ENCODE measurements at places on chromosomes 12 and 14.

GRCh38 chr14:55404173-55404854, 7.3 kb downstream of the ATG14 start:
- DNase-seq, result no peak

DNA sequence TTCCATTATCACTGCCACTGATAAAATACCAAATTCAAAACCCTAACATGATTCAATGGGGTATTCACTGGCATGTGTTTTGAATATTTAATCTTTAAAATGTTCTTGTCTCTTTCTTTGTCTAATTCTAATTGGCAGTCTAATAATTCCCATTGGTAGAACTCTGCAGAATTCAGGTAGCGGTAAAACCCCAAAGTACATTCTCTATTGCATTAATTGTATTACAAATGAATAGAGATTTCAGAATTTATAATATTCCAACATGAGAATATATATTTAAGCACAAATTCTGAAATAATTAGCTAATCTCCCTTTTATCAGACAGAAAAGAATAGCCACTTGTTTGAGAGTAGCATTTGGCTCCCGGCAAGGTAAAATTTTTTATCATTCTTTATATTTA, at the start of gene OR4N5:
Gene OR4N5 (plus strand): TSS at position 301 of the 400 bp plus-strand sequence. CDS start 4,916 bp downstream, outside the sequence.
- DNase-seq, result no peak

GRCh38 chr12:41466300-41466699, 278.2 kb downstream of the PDZRN4 start:
- DNase-seq, result no peak

GRCh38 chr14:60563113-60563512, 54.2 kb downstream of the SIX6 start:
- no peak for DNase-seq

DNA sequence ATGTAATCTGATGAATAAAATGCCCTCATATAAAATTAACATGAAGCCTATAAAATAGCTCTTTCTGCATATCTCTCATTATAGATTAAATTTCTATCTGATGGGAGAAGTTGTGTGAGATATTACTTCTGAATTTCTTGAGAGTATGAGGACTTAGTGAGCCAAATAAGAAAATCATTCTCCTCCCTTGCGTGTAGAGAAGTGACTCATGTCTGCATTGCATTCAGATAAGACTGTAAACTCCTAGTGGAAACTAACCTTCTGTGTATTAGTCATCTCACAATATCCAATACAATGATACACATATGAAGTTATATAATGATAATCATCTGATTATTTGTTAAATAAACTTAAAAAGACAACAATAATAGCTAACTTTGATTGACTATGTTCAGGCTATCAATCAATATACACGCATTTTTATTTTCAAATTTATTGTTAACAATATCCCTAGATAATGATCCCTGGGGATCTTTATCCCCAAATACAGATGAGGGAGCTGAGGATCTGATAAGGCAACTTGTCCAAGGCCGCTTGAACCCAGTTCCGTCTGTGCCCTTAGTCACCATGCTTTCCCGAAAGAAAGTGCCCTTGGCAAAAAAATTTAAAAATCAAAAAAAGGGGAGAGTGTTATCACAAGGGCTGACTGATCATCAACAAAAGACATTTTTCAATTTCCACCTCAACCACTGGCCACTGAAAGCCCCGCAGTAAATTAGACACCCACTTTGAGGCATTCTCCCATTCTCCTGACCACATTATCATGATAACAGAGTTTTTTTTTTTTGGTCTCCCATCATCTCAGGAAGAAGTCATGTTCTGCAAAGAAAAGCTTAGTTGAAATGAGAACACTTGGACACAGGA, 189.2 kb upstream of the RASSF8 start:
- no peak for DNase-seq

GRCh38 chr12:40010899-40011774, 94.7 kb downstream of the SLC2A13 start:
- DNase-seq, result peak; percentile 74

DNA sequence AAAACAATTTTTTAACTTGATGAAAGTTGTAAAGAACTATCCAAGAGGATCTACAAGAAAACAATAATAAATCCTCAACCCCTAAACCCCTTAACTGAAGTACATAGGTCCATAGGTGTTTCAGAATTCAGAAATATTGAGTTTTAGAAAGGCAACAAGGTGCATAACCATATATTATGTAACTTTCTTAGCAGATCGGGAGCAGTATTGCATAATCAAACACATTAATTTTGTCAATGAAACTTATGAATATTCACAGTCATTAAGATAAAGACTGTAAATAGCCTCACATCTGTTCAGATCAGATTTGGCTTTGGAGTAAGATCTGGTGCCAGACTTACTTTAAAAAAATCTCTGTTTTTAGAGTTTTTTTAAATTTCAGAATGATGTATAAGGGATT, 647.1 kb upstream of the FLRT2 start:
- no peak for DNase-seq

- DNase-seq, result no peak
These were observed 11.6 kb upstream of the RAN start for GRCh38 chr12:130860311-130860710.

DNA sequence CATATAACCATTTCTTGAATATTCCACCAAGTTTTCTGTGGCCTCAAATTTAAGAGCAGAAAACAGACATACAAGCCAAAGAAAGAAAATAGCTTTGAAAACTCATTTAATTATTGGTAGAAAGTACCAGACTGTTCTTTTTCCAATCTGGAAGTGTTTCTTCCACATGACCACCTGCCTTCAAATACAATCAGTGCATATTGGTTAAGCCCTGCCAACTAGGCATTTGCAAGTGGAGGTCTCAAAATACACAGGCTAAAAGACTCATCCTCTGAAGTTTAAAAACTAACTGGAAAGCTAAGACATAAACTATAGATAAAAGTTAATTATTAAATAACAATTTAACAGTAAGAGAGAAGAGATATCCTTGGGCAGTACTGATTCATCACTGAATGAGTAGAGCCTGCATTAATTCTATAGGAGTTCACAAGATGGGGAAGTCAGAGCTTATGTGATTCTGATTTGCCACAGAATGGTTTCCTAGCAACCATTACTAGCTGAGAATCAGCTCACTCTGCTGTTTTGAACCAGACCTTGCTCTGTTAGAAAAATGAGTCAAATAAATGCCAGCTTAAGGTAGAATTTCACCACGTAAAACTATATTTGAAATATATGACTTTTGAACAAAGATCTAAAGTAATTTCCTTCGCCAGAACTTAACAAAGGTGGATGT, 433.8 kb downstream of the FUT8 start:
- no peak for DNase-seq

- no peak for DNase-seq
These were observed 14.5 kb downstream of the KIF26A start for GRCh38 chr14:104152686-104153393.

- DNase-seq, result no peak
These were observed 237.1 kb downstream of the SLC41A2 start for GRCh38 chr12:104721039-104721405.

DNA sequence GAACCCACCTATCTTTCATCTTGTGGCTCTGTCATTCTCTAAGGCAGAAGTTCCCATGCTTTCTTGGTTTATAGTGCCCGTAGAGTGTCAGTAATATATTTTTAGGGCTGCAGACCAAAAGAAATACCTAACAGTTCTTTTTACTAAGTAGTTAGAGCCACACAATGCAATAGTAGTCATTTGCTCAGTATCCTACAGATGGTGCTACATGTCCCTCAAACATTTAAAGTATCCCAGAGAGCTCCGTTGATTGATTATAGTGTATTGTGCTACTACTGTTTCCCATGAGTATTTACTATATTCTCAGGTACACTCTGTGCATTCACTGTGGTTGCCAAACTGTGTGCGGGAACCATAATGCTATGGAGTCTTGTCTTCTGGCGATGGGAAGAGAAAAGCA, 4.7 kb upstream of the PLBD1 start:
- peak; percentile 18 for DNase-seq

DNA sequence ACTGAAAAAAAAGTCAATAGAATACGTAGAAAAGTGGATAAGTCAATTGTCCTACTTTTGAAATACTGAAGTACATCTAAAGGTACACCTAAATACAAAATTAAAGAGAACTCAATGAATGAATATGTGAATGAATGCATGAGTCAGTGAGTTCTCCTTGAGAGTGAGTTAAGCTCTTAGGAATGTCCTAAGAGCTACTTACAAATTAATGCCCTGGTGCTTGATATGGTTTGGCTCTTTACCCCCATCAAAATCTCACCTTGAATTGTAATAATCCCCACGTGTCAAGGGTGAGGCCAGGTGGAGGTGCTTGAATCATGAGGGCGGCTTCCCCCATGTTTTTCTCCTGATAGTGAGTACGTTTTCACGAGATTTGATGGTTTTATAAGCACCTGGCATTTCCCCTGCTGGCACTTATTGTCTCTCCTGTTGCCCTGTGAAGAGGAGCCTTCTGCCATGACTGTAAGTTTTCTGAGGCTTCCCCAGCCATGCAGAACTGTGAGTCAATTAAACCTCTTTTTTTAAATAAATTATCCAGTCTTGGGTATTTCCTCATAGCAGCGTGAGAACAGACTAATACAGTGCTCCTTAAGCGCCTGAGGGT, 192.2 kb upstream of the ARHGAP5 start:
- DNase-seq, result no peak

- DNase-seq, result no peak
These were observed 150.9 kb downstream of the EMP1 start for GRCh38 chr12:13347241-13348043.

- DNase-seq, result no peak
These were observed 16.7 kb downstream of the COL2A1 start for GRCh38 chr12:47987411-47988072.

DNA sequence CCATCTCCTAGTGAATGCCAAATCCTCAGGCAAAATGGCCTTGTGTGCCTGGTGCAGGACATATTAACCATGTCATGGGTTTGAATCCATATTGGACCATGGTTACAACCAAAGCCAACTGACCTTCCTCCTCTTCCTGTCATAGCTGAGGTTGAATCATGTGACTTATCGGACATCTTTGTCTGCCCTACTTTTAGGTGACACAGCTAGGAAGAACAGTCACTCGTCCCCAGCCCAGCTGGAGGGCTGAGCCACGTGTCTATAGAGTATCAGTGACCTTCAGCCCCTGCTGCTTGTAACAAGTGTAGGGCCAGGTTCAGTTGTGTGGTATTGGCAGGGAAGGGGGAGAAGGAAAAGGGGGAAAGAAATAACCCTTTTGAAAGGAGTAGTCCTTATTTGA, 225.2 kb downstream of the KTN1 start:
- no peak for DNase-seq

GRCh38 chr12:78035901-78036606, 205.4 kb downstream of the NAV3 start:
- no peak for DNase-seq

GRCh38 chr12:88665071-88665470, 84.8 kb upstream of the KITLG start:
- no peak for DNase-seq

GRCh38 chr12:4819654-4820053, 90.1 kb upstream of the KCNA1 start:
- DNase-seq, result peak; percentile 43

- DNase-seq, result no peak
These were observed 872 bp downstream of the VSX2 start for GRCh38 chr14:74239848-74240793.

- DNase-seq, result no peak
These were observed 39.1 kb downstream of the PPP1R12A start for GRCh38 chr12:79895804-79896203.

GRCh38 chr14:67242168-67242420, 859 bp downstream of the PALS1 start:
- DNase-seq, result no peak

DNA sequence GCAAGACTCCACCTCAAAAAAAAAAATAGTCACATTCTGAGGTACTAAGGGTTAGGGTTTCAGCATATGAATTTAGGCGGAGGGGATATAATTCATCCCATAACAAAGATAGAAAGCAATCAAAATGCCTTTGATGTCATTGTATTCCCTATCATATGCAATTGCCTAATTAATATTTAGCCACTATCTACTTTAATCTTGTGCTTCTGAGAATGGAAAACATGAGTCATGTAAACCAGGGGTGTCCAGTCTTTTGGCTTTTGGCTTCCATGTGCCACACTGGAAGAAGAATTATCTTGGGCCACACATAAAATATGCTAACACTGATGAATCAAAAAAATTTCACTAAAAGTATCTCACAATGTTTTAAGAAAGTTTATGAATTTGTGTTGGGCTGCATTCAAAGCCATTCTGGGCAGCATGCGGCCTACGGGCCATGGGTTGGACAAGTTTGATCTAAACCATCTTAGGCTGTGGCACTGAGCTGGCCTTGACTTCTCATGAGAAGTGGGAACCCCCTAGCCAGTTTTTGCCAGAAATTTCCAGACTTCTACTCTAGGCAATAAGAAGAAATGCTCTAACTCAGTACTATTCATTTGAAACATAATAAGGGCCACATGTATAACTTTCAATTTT, 219.8 kb downstream of the PTPRO start:
- DNase-seq, result no peak

DNA sequence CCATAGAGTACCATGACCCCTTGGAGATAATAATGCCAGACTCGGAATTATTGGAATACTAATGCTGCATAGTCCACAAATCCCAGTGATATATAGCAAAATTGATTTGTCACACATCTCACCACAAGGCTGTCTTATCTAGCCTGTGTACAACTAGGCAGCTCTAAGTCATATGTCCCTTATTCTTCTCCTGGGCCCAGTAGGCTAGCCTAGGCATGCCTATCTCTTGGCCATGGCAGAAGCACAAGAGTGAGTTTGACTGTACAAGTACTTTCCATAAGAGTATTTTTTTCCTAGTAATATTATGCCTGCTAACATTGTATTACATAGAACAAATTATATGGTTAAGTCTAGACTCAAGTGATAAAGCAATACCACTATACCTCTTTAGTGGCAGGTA, 1122.1 kb upstream of the SEL1L start:
- no peak for DNase-seq

DNA sequence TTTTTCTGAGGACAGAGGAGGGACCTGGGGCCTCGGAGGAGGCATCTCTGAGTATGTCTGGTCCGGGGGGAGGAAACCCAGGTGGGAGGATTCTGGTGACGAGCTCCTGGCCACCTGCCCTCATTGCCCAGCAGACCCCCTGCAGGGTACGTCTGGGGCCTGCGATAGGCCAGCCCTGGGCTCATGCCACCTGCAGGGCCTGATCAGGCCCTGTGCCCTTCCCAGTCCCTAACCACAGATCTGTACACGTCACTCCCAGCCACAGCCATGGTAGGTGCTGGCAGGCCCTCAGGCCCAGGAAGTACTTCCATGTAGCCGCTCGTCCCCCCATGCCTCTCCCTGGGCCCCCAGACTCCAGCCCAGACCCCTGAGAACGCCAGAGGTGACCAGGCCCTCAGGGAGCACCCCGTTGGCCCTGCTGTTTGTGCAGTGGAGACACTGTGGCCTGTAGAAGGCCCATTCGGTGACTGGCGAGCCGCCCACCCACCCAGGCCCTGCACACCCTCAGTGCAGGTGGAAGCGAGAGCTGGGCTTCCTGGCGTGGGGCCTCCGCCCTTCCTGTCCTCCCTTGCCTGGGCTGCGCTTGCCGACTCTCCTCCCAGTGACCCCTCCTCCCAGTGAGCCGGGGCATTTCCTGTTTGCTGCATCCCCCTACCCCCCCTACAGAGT, 5.7 kb downstream of the INF2 start:
- no peak for DNase-seq

Data from AML-193 (cell line).